ENCODE measurements at places on chromosomes 5 and 9. TPM values are rescaled to one million over a fixed set of nuclear protein-coding genes. Genes with fewer than 3 reads are reported as not detected.

DNA sequence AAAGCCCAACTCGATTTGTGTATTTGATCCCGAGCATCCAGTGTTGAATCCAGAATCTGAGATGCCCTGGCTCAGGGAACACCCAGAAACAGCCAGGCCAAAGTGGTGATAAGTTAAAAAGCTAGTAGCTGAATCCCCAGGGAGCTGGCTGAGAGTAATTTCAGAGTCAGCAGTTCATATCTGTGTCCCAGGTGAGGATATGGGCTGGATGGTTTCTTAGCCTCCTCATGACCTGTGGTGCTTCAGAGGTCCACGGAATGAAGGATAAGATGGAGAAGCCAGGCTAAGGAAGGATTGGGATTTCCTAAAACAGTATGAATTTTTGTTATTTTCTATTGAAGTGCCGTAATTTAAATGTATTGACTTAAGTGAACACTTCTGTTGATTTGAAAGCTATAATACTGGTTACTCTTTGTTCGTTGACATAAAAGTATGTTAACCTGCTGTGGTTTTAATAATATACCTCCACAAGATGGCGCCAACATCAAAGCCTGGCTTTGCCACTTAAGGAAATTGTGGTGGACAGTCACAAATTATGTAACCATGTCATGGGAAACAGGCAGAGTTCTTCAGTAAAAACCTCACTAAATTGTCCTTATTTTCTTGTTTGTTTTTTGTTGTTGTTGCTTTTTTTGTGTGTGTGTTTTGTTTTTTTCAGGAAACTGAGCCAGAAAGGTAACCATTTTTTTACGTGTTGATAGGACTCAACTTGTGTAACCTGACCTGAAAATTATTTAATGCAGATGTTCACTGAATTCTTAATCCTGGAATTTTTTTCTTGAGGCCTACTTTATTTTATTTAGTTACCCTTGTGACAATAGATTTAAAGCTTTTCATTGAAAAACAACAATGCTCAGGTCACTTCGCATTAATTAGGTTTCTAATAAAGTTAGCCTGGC is 11.4 kb downstream of the MTAP start:
- DNase-seq = no peak

DNA sequence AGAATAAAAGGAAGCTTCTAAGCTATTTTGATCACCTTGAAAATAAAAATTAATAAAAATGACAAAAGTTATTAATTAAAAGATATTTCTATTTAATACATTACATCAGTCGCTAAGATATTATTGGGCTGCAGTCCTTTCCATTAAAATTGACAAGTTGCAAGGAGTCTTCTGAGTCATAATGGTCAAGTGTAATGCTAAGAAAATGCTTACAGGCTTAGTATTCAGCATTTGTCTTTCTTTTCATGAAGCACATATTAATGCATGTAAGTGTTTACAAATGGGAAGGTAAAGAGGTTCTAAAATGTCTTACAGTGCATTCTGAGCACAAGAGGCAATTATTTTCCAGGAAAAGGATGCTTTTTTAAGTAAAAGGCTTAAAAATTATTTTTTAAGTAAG is 17.3 kb downstream of the SPINK9 start:
- DNase-seq = no peak

- DNase-seq = no peak
These were observed 121.5 kb downstream of the MAT2B start for GRCh38 chr5:163626904-163627434.

The NR2F1-AS1 gene
- total RNA-seq = 2.2 TPM

The SMC5 gene
- total RNA-seq = 32.1 TPM

The SMU1 gene
- total RNA-seq = 17.1 TPM

The SLC4A9 gene
- total RNA-seq = 0.46 TPM

The KIF4B gene
- not detected for total RNA-seq

All from mucosa of descending colon (tissue), 3 donors.